LoVo (cell line): ENCODE measurements at places on chromosomes 2 and 18.

GRCh38 chr2:152466041-152466440 lies 131.1 kb downstream of the FMNL2 start:
- DNase-seq = peak; percentile 56

DNA sequence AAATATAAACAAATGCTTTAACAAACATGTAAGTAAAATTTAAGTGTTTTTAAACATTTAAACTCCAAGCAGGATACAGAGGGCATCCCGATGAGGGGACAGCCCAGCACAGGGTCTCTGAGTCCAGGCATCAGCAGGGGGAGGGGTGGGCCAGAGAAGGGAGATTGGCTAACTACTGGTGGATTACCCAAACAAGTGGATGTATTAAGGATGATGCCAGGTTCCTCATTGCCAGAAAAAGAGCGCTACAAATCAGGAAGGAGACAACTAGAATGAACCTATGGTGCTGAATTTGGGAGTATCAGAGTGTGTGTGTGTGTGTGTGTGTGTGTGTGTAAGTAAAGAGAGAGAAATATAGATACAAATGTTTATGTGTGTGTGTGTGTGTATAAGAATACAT lies 162.0 kb upstream of the RMP24 start:
- no peak for DNase-seq

GRCh38 chr2:26558271-26559043 lies 80.5 kb upstream of the OTOF start:
- DNase-seq = no peak

DNA sequence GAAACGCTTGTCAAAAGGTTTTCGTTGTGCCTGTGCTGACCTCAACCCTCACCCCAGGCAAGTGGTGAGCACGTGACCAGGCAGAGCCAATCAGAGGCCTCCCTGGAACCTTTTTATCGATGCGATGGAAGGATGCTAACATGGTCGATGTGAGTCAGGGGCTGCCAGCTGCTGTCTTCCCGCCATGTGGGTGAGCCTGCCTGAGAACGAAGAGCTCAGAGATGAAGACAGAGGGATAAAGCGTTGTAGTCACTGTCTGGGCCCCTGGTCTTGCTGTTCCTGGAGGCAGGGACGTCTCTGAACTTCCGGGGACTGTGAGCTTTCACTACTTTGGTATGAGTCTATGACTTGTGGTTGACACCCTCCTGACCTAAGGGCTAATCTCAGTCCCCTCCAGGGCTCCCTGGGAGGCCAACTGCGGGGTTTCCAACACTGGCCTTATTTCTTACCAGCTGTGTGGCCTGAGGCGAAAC lies 18.6 kb downstream of the DNMT3A start:
- DNase-seq = no peak

GRCh38 chr2:162839419-162839818 lies 852 bp upstream of the KCNH7 start:
- no peak for DNase-seq

DNA sequence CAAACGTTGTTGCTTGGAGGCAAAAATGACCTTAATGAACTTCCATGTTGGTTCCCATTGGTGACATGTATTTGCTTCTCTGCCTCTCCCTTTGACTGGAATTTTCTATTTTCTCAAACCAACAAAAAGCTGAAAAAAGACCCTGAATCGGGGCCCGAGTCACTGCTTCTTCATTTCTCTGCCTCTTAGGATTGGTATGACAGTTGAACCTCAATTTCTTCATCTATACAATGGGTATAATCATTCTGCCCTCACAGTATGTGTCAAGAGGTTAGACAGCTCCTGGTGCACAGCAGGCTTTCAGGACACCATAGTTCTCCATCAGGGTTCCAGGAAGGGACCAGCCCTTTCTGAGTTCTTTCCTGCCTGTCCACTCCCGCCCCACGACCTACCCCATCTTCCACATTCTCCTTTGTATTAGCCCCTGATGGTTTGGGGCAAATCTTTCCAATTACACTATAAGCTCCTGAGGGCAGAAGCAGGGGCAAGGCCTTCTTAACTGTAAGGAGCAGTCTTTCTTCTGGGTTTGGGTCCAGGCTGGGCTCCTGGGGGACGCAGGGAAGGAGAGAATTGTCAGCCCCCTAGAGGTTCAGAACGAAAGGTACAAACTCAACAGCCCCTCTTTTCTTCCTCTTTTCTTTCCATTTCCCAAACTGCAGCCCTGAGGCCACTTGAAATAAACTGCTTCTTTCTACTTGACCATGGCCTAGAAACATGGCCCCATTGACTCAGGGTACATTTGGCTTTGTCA lies 6.3 kb upstream of the PKDCC start:
- DNase-seq = no peak

DNA sequence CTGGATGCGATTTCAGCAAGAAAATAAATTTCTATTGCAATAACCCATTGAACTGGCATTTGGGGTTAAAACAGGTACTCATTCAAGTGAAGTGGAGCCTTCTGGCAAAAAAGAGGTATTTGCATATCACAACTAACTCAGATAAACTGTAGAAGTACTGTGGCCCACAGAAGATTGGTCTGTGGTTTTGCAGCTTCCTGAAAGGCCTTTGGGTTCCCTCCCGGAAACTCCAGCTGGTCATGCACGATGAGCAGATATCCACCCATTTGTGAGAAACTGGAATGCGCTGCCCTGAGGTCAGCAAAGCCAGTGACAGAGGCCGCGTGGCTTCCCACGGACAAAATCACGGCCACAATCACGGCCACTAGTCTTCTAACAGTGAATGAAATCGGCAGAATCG lies 106.3 kb downstream of the EPHA4 start:
- no peak for DNase-seq

DNA sequence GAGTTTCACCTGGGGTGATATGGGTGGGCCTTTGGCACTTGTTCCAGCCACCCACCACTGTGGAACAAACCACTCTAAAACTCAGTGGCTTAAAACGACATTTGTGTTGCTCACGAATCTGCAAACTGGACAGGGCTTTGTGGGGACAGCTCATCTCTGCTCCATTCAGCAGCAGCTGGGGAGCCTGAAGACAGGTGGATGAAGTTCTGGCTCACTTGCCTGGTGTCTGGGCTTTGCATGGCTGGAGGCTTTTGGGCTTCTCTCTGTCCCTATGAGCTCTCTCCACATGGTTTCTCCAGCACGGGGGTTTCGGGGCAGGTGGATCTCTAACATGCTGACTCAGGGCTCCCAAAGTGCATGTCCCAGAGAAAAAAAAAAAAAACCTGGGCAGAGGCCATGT lies 93.0 kb upstream of the GLI2 start:
- no peak for DNase-seq

DNA sequence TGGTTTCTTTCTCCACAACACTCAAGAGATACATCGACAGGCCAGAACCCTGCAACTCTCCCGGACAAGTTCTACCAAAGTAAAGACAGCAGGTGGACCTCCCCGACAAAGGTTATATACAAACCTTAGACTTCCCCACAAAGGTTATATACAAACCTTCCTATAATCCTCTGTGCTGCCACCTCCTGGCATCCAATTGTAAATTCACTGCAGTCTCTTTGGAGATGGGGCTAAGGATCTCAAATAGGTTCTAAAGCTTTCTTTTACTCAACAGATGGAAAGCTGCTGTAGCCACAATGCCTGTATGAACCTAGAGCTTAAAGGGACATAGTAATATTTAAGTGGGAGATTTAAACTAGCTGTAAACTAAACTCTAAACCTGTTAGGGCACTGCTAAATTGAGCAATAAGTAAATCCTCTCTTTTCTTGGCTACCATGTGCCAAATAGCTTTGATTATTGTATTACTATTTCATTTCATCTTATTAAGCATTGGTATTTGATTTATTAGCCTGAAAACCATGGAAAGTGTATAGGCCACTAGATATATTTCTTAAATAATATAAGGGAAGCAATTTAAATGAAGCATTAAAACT lies 9.8 kb upstream of the MREG start:
- peak; percentile 48 for DNase-seq

DNA sequence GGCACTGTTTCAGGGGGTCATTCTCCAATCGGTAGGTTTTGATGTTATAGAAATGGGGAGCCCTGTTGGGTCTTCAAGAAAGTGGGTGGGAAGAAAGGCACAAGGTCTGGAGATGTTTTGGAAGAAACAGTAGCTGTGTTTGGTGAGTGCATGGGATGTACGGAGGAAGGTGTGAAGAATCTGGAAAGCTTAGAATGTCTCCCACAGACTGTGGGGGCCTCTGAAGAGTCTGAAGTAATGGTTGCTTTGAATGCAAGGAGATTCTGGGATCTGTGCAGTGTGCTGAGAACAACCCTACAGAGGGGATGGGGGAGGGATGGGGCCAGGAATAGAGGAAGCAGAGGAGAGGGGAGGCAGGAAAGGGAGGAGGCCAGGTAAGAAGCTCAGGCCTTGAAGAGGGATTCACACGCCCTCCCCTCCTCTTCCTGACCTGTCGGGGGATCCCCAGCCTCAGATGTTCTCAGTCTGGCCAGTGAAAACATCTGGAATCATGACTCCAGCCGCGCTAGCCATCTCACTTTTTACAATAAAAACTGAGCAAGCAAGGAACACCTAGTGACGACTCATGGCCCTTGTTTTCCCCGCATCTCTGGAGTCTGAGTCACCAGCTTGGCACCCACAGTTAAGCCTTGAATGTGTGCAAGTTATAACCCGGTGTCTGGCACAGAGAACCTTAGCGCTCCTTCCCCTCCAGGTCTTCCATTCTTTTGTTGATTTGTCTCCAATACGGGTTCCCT lies 74.2 kb downstream of the SH3BP4 start:
- DNase-seq = peak; percentile 83

- DNase-seq = peak; percentile 34
Measured at GRCh38 chr18:24734058-24734457, 273.6 kb downstream of the HRH4 start.

DNA sequence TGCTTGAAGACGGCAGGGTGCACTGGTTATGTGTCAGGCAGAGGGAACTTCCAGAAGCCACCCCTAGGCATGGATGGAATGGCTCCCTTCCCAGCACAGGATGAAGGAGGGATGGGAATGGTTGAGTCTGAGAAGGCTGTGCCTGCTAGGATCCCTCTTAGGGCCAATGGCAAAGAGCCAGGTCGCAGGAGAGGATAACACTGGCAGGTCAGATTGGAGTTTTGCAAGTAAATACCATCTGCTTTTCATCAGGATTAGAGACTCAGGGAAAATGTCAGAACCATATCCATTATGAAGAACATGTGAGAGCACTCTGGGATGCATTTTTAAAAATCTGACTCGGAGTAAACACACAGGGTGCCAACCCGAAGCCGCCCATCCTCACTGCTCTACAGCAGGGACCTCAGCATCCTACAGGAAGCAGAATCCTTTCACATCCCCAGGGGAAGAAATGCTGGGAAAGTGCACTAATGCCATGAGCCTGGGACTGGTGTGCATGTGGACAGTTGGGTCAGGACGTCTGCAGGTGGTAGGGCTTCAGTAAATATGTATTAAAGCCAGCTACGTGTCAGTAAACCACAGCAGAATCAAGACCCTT lies 139.9 kb downstream of the MYT1L start:
- DNase-seq = no peak

DNA sequence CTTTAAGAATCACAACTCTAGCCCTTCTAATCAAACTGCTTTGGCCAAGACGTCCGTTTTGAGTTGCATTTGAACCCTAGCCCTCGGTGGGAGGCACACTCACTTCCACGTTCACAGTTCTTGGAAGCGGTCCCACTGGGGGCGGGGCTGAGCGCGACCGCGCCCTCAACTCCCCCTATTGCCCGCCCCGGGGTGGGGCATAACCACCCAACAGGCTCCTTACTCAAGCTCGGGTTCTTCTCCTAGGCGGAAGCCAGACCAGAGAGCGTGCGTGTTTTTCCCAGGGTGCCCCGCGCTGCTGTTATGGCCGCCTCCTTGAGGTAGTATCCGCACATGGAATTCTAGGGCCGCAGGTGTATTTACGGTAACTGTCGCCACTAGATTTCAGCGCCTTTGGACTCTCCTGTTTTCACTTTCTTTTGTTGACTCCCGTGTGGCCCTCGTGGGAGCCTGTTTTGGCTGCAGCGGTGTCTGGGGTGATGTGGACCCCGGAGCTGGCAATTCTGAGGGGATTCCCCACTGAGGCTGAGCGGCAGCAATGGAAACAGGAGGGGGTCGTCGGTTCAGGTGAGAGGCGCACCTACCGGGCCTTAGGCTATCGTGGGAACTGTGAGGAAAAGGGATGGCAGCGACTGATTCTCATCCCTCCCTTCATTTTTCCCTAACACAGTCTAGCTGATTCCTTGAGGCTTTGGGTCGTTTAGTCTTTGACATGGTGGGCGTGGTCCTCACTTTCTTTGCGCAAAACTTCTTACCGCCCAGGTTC lies at the start of gene TTC27:
Gene TTC27, plus strand, starts transcription at position 237 of the 766 bp plus-strand sequence. Its CDS starts 243 bp downstream, at position 480.
- DNase-seq = peak; percentile 95

DNA sequence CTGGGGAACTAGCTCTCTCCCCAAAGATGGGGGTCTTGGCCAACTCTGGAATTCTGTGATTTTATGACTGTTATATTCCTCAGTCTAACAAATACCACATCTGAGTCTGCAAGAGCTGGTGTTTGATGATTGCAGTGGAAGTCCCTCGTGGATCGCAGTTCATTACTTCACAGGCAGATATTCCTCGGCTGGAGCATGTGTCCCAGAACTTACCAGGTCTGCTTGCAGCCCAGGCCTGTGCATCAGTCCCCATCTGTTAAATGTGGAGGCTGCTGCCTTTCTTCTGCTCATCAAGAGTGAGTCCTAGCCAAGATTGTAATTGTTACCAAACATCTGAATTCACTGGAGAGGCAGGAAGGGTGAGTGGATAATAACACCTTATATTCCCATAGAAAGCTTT lies 55.5 kb downstream of the PRKCE start:
- DNase-seq = no peak

- DNase-seq = no peak
Measured at GRCh38 chr2:171069286-171069956, 91.3 kb downstream of the TLK1 start.

DNA sequence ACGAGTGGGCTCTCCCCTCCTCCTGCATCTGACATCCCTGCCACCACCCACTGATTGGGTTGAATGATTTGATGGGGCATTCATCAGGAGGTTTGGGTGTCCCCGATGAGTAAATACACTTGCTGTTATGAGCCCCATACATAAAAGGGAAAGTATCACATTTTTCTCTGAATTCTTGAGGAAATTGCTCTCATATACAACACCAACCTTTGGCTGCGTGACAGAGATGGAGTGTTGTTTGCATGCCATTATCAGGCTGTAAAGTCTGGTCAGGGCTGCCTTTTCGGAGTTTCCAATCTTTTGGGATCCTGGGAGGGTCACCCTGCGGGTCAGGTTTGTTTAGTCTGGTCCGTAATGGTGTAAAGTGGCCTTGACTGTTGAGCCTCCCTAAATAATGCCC lies 227.9 kb upstream of the SPRED2 start:
- no peak for DNase-seq

- DNase-seq = no peak
Measured at GRCh38 chr18:79754831-79755351, 42.8 kb upstream of the KCNG2 start.
